ENCODE measurements at places on chromosomes 1 and 21. TPM values are rescaled to one million over a fixed set of nuclear protein-coding genes. Genes with fewer than 3 reads are reported as not detected.

DNA sequence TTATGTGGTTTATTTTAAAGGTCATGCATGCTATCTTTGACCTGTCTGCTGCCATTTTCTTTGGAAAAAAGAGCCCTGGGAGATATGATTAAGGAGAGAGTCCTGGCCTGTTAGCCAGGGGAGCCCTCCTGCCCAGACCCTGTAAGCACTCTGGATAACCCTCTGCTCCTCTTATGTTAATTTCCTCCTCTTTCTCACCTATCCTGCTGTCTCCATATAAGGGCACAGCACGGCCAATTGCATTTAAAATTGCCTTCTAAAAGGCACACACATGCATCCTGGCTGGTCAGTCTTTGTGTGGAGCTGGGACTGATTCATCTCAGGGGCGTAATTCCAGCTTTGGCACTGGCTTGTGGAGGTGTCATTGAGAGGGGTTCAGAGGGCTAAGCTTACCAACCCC, 158.9 kb downstream of the ST6GALNAC5 start:
- H3K36me3 ChIP-seq: no peaks in the 10 kb centered on the region
- DNase-seq: no peak
- no peaks in the 10 kb centered on the region for H3K27me3 ChIP-seq
- peaks cover 6% of the 10 kb centered on the region for H3K4me1 ChIP-seq
- H3K27ac ChIP-seq: no peak overlapping the region

DNA sequence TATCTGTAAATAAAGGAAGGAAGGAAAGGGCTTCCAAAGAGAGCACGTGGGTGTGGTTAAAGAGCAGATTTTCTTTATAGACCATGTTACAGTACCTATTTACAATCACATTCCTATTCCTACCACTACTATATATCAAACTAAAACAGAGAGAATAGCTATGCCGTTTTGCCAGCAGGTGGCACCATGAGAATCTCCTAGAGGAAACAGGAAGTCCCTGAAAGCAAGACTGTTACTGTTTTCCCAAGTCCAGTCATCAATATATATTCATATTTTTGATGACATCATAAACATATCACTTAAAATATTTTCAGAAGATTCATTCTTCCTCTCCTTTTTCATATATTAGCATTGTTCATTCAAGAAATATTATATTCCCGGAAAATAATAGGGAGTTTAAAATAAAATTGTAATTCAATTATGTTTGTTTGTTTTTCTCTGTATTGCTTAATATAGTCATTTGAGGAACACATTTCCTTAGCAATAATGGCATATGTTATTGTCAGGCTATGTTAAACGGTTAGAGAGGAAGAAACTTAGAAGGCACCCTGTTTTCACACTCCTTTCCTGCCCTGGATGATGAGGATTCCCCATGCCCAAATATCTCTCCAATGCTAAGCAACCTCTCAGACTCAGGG, 6.6 kb downstream of the CCDC190 start:
- H3K36me3 ChIP-seq: no peaks in the 10 kb centered on the region
- H3K4me1 ChIP-seq: no peaks in the 10 kb centered on the region
- H3K4me3 ChIP-seq: no peak overlapping the region
- DNase-seq: no peak
- no peaks in the 10 kb centered on the region for H3K27me3 ChIP-seq

GRCh38 chr1:9442278-9442846, 96.9 kb upstream of the SLC25A33 start:
- no peak for DNase-seq
- peak overlapping the region; percentile 28 for H3K27ac ChIP-seq
- H3K4me3 ChIP-seq: no peak overlapping the region
- H3K36me3 ChIP-seq: no peaks in the 10 kb centered on the region

GRCh38 chr1:175569117-175569743, 174.2 kb downstream of the TNR start:
- H3K4me3 ChIP-seq: no peak overlapping the region
- no peaks in the 10 kb centered on the region for H3K36me3 ChIP-seq
- DNase-seq: no peak
- H3K27me3 ChIP-seq: no peaks in the 10 kb centered on the region
- H3K4me1 ChIP-seq: no peaks in the 10 kb centered on the region

- H3K4me3 ChIP-seq: no peak overlapping the region
- no peaks in the 10 kb centered on the region for H3K27me3 ChIP-seq
- H3K36me3 ChIP-seq: no peaks in the 10 kb centered on the region
- no peaks in the 10 kb centered on the region for H3K4me1 ChIP-seq
Observed at GRCh38 chr1:181349512-181349911, 133.8 kb upstream of the CACNA1E start.

GRCh38 chr1:54275349-54275748, 75.4 kb downstream of the MRPL37 start:
- no peaks in the 10 kb centered on the region for H3K36me3 ChIP-seq
- H3K27me3 ChIP-seq: no peaks in the 10 kb centered on the region
- DNase-seq: no peak
- peak overlapping the region; percentile 97 for H3K27ac ChIP-seq

DNA sequence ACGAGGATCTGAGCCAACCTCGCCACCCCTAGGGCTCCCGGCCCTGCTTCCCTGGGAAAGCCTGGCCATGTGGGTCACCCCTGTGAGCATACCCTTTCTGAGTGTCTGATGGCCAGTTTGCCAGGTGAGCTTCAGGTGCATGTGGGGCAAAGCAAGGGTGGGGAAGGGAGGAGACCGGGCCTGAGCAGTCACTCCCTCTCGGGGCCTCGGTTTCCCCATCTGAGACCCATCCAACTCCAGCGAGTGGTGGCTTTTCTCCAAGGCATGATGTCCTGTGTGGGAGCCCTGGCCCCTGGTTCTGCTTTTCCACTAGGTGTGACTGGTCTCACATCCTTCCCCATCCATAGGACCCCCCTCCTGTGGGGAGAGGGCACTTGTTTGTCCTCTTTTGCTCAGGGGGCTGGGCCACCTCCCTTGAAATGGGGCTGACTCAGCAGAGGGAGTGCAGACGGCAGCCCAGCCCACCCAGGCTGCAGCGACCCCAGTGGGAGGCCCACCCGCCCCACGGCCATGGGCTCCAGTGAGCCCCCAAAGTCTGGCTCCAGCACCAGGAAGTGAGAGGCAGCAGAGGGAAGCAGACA, 1.7 kb upstream of the WNT9A start:
- H3K36me3 ChIP-seq: no peaks in the 10 kb centered on the region
- no peak overlapping the region for H3K27ac ChIP-seq
- H3K4me1 ChIP-seq: peaks cover 52% of the 10 kb centered on the region
- H3K27me3 ChIP-seq: no peaks in the 10 kb centered on the region
- H3K4me3 ChIP-seq: no peak overlapping the region
- peak; percentile 81 for DNase-seq

- H3K4me1 ChIP-seq: peaks cover 15% of the 10 kb centered on the region
- no peaks in the 10 kb centered on the region for H3K27me3 ChIP-seq
- DNase-seq: no peak
- H3K36me3 ChIP-seq: no peaks in the 10 kb centered on the region
- H3K27ac ChIP-seq: no peak overlapping the region
Observed at GRCh38 chr1:43373066-43373940, 5.5 kb upstream of the ELOVL1 start.

GRCh38 chr1:212166644-212167043, 118.6 kb upstream of the PPP2R5A start:
- no peak for DNase-seq
- H3K36me3 ChIP-seq: no peaks in the 10 kb centered on the region
- no peak overlapping the region for H3K27ac ChIP-seq
- no peak overlapping the region for H3K4me3 ChIP-seq
- H3K4me1 ChIP-seq: peaks cover 20% of the 10 kb centered on the region

- H3K4me1 ChIP-seq: peaks cover 65% of the 10 kb centered on the region
- H3K27me3 ChIP-seq: no peaks in the 10 kb centered on the region
- H3K4me3 ChIP-seq: peak overlapping the region; percentile 47
- peak overlapping the region; percentile 84 for H3K27ac ChIP-seq
- no peak for DNase-seq
Observed at GRCh38 chr1:16145662-16146278, 10.1 kb downstream of the EPHA2 start.

- H3K36me3 ChIP-seq: no peaks in the 10 kb centered on the region
- DNase-seq: no peak
- no peak overlapping the region for H3K27ac ChIP-seq
Observed at GRCh38 chr1:168974611-168975010, 131.9 kb upstream of the ATP1B1 start.

- no peaks in the 10 kb centered on the region for H3K27me3 ChIP-seq
- H3K27ac ChIP-seq: peak overlapping the region; percentile 47
- H3K4me1 ChIP-seq: peaks cover 68% of the 10 kb centered on the region
- H3K36me3 ChIP-seq: no peaks in the 10 kb centered on the region
- no peak for DNase-seq
Observed at GRCh38 chr1:21764615-21765423, 18.1 kb downstream of the USP48 start.

DNA sequence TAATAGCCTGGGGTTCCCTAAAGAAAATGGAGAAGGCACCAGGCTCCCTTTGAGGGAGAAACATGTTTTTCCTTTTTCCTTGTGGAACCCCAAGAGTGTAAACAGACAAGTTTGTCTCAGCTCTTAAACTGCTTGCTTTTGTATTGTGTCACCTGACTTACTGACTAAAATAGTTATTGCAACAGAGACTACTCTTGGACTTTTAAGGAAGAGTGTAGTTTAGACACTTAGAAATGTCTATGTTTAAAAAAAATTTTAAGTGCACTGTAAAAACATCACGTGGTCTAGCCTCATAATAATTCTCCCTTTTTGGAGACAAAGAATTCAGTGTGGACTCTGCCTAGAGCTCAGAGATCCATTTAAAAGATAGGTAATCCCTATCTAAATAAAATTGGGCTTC, 141.1 kb downstream of the TRIM33 start:
- no peaks in the 10 kb centered on the region for H3K27me3 ChIP-seq
- H3K4me1 ChIP-seq: no peaks in the 10 kb centered on the region
- no peak overlapping the region for H3K4me3 ChIP-seq
- no peaks in the 10 kb centered on the region for H3K36me3 ChIP-seq
- no peak for DNase-seq

The PRR9 gene
- total RNA-seq: not detected

The MYOM3 gene
- total RNA-seq: 0.25 TPM

The UBE2J2 gene
- 56.7 TPM for total RNA-seq

The TSSK3 gene
- total RNA-seq: not detected

The SERBP1 gene
- 167 TPM for total RNA-seq

The OBSCN gene
- total RNA-seq: 35.8 TPM

The OR2L13 gene
- not detected for total RNA-seq
